ENCODE measurements at places on chromosomes 7 and 10.

- no peak for DNase-seq
Measured at GRCh38 chr7:105202616-105203015, 186.1 kb downstream of the SRPK2 start.

DNA sequence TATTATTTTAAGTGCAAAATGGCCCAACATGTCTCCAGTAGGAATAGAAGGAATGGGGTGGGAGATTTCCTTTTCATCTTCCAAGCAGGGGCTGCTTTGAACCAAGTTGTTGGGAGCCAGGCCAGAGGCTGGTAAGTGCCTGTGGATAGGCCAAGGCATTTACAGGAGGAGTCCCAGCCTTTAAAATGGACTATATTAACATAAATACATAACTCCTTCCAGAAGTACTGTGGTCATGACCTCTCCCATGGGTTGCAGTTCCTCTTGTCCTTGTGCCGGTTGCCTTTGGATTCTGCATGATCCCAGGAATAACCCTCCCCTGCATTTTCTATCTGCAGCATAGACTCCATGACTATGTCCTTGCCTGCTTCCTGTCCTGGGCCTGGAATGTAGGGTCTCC lies 95.8 kb downstream of the SEC23IP start:
- DNase-seq = no peak

- no peak for DNase-seq
Measured at GRCh38 chr10:4337563-4337962, 488.4 kb upstream of the AKR1E2 start.

DNA sequence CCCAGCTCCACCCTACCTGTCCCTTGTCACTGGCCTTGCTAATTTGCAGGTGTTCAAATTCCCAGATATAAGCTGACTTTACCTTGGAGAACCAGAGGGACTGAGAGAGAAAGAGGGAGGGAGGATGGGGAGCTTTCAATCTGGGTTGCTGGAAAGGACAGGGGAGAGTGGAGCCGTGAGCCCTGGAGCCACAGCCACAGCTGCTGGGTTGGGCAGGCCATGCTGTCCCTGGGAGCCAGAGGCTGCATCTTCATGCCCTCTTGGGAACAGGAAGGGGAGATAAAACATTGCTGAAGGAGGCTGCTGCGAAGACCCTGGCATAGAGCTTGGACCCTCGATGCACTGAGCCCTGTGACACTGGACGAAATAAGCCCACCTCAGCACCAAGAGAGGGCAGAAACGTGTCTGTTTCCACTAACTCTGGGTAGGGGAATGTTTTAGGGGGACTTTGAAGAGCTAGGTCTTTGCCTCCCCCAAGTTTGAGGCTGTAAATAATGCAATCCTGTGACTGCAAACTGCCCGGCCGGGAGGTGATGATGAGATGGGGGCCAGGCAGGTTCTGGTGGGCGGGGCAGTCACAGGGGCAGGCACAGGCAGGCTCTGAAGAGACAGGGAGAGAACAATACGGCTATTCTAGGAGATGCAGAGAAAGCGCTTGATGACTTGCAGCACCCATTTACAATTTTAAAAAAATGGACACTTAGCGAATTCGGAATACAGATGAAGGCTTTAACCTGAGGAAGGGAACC lies 5.8 kb upstream of the JAKMIP3 start:
- DNase-seq = no peak

DNA sequence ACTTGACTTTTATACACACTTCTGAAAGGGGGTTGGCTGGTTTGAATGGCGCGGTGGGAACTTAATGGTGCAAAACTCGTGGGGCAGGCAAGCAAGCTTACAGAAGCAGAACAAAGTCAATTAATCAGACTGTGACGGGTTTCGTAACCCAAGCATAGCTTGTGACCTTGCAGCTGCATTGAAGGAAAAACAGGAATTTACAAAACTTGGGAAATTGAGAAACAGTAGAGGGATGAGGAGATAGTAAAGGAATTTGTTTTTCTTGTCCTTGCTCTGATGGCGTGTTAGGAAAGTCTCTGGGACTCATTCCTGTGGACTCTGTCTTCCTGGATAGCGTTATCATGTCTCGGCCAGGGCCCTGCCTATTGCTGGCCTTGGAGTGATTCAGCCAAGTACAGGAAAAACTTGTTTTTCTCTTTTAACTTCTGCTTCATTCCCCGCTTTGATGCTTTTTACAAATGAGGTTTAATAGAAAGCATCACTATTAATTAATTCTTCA lies 220.0 kb upstream of the KCND2 start:
- DNase-seq = no peak

- no peak for DNase-seq
Measured at GRCh38 chr10:51800725-51801424, 101.5 kb upstream of the CSTF2T start.
